ENCODE measurements at places on chromosomes 7 and 10.

DNA sequence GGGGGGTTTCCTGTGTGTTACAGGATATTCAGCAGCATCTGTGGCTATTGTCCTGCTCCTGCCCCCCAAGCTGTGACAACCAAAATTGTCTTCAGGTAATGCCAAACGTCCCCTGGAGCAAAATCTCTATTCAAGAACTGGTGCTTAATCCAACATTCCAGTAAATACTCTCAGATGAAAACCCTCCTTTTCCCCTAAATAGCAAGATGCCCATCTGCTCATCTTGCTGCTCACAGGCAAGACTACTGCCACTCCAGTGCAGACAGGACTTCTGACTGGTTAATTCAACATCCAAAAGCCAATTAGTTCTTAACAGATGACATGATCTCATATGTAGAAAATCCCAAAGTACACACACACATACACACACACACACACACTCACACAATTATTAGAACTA is 20.5 kb upstream of the JAZF1 start:
- DNase-seq = no peak

- DNase-seq = no peak
Measured at GRCh38 chr7:47188136-47188535, 393.8 kb downstream of the TNS3 start.

GRCh38 chr7:50774319-50774718 is 8.4 kb downstream of the GRB10 start:
- no peak for DNase-seq

DNA sequence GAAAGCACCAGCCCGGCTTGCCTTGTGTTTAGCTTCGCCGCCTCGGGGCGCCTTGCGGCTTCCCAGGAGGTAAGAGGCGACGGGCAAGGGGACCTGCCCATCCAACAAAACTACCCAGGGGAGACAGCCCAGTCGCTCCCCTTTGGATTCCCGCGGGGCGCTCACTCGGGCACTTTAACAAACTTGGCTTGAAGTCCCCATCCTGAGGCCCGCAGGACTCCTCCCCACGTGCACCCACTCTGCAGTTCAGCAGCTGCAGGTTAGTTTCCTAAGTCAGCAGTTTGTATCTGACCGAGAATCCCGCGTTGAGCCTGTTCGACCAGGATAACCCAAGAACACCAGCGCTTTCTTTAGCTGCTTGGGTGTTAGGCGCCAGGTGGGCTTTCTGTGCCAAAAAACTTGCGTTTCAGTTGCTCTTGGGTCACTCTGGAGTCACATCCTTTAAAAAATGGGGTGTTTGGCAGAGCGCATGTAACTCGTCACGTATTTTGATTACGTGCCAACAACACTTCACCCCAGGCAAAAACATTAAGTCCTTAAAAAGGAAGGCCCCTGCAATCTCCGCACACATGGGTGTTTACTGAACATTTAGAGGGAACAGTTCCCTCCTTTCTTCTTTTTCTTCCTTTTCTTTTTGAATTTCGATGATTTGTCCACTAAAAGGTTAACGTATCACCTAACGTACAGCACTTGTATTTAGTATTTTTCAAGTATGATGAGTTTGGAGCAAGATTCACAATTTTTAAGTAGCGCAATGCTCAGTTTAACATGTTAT is 876 bp downstream of the DNAH11 start:
- no peak for DNase-seq

- no peak for DNase-seq
Measured at GRCh38 chr10:60009710-60010383, 103.5 kb upstream of the CCDC6 start.

DNA sequence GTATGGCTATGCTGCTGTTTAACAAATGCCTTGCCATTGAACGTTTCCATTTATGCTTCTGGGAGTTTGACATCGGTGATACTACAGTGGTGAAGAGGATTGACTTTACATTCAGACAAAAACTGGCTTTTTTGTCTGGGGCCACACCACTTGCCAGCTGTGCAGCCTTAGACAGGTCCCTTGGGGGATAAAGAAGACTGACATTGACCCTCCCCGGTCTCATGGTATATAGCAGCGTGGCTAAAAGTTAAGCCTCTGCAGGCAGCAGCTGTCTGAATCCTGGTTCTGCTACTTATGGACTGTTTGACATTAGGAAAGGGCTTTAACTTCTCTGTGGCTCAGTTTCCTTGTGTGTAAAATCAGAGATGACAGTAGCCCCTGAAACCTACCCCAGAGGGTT is 42.0 kb upstream of the PTF1A start:
- no peak for DNase-seq

GRCh38 chr7:23212395-23212794 is 30.5 kb downstream of the NUP42 start:
- DNase-seq = no peak

DNA sequence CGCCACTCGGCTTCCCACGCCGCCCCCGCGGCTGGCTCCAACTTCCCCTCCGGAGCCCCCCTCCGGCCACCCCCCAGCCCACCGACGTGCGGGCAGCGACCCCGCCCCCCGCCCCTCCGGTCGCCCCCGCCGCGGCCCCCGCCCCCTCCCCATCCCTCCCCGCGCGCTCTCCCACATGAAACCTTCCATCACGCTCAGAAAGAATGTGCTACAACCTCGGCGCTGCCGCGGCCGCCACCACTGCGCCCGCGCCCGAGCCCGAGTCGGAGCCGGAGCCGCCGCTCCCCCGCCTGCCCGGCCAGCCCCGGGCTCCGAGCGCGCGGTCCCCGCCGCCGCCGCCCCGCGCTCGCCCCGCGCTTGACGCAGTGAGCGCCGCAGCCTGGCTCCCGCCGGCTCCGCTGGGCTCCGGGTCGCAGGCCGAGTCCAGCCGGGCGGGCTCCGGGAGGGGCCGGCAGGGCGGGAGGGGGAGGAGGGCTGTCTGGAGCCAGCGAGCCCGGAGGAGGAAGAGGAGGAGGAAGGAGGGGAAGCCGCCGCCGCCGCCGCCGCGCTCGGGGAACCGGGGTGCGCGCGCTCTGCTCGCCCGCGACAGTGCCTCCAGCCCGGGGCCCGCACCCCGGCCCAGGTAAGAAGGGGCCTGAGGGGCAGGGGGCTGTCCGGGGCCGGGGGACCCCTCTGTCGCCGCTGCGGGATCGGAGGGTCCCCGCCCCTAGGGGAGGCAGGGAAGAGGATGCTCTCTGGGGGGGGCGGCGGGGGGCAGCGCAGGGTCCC is 4.3 kb upstream of the ELFN1 start:
- DNase-seq = no peak

GRCh38 chr7:150665896-150666295 is 19.6 kb upstream of the GIMAP2 start:
- DNase-seq = no peak

DNA sequence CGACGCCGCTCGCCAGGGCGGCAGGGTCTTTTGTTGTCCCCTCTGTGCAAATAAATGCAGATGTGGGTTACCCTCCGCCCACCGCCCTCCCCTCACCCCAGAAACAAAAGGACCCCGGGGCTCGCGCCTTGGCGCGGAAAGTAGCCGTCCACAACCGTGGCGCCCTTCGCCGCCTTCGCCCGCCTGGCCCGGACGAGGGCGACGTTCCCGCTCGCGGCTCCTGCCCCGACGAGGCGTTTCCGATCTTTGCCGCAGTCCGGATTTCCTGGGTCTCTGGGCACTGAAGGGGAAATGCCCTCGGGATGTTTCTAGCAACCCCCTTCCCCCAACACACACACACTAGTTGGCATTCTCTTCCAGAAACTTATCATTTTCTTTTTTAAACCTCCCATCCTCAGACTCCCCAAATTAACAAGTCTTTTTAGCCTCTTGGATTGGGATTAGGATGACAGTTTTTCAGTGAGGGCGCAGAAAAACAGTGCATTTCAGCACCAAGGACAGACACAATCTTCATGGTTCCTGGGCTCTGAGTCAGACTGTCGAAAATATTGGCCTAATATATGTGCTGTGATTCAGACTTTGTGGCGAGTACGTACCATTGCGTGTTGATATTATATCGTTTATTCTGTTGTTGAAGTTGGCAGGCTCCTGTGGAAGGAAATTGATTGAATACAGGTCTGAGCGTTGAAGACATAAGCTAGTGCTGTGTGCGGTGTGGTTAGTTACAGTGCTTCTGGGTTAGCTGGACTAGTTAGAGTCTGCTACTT is 771 bp downstream of the PHYHIPL start:
- DNase-seq = no peak

DNA sequence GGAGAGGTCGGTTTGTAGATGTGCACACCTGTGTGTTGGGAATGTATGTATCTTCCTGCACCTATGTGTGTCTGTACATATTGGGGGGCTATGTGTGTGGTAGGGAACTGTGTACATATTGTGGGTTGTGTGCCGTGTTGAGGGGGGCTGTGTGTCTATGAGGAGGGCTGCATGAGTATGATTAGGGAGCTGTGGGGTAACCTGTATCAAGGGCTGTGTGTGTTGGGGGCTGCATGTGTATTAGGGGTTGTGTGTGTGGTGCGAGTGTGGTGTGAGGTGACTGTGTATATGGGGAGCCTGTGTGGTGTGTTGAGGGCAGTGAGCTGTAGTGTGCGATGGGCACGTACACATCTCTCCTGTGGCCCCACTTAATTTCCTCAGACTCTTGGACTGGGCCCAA is 22.2 kb upstream of the PAX2 start:
- DNase-seq = no peak

DNA sequence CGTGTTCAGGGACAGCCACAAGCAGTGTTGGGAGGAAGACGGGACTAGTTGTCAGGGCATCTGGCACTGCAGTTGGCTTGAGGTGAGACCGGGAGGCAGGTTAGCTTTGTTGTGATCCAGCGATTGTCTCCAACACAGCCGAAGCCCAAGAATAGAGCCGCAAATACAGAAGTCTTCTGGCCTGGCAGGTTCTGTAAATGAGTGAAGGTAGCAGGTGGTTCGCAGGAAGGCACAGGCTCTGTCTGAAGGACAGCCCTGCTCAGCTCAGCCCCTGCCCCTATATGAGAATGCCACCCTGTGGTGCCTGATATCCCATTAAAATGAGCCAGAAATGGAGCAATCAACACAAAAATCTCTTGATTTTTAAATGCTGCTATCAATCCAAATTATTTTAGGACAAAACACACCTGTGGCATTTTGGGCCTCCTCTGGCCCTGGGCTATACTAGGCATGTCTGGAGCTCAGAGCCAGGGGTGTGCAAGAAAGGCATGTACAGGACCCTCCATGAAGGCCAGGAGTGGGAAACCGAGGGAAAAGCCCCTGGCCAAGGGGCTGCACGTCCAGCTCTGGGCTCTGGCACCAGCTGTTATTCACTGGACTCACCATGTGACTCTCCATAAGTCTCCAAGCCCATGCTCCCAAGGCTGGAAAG is 11.2 kb upstream of the C10orf71 start:
- DNase-seq = no peak

- no peak for DNase-seq
Measured at GRCh38 chr10:4241724-4242345, 456.8 kb upstream of the KLF6 start.

DNA sequence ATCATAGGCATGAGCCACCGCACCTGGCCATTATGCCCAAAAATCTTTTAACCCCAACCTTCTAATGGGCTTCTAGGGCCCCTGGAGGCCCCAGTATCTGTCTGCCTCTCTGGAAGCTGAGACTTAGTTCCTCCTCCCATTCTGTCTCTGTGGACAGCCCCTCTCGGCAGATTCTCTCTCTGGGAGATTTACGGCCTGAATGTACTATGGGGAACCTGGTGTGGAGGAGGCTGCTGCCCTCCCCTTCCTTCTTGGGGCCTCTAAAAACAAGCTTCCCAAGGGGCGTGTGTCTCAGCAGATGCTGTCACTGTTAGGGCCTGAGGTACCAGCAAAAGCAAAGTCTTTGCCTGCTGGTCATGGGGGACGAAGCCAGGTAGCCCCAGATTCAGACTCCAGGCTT is 35.8 kb upstream of the PRKAR1B start:
- DNase-seq = no peak

DNA sequence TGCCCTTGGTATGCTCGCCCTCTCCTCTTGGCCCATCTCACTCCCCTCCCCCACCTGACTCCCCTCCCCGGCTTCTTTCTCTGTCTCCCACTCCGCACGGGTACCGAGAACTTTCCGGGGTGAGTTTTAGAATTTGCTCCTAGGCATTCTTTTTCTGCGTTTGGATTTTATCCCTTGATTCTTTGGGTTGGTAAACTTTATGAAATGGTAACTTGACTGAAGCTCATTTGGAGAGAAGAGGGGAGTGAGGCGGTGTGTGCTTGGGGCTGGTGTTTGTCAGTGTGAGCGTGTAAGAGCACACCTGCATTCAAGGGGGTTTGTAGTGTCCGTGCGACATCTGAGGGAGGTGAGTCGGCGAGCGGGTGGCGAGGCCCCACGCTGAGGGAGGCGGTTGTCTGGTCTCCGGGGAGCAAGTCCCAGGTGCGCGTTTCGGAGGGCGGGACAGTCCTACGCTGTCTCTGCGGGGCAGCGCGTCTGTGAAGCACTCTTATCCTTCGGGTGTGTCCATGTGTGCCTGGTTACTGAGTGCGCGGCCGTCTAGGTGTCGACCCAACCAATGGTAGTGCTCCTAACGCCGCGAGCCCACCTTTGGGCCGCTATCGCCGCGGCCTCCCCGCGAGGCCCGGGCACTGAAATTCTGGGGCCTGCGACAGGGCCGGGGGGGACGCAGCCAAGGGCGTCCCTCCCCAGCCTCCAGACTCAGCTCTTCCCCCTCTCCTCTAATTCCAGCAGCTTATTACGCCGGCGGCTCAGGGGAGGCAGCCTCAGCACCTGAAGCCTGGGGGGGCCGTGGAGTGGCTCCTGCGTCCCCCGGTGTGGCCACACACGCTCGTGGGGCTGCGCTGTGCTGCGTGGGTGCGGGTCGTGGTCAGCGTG is 2.6 kb upstream of the ZNF503 start:
- no peak for DNase-seq

DNA sequence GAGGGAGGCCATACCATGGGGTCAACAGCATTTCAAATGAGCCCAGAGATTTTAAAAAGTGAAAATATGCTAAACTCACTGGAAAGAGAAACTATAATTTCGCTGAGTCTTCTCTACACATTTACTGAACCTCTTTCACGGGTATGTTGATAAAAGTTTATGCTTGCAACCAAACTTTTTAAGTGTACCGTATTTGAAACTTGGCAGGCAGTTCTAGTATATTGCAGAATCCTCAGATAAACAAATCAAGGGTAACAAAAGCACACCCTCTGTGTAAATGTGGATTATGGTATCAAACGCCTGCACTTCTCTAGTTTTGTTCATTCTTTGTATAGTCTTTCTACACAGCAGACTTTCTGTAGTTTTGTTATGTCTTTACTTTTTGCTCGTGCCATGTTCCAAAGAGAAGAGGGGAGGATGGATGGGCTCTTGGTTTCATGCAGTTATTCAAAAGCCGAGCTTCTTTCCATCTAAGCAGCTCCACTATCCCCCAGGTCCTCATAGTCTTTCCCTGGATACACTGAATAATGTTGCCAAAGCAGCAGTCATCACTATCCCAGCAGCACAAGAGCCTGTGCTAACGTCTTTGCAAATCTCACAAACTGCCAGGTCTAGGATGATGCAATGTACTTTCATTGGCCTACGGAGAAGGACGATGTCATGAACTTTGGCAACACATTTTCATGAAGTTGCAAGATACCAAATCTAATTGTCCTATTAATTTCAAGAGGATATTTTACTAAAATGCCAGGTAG is 131.2 kb downstream of the MPP7 start:
- no peak for DNase-seq

DNA sequence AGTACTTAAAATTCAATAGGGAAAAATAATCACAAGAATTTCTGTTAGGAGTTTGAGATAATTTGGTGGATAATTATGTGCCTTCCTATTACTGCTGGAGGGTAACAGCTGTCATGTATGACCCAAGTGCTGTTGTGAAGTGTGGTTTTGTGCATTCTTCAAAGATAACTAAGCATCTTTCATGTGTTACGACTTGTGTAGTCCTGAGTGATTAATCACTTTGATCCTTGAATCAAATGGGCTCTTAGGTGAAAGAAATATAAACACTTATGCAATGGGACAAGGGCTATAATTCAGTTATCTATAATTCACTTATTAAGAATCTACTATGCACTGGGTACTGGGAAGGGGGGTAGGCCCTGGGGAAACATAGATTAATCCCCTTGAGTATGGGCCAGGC is 89.0 kb downstream of the CH25H start:
- DNase-seq = no peak
